SK-MEL-5 (cell line): ENCODE measurements at places on chromosomes 1 and 21. TPM values are rescaled to one million over a fixed set of nuclear protein-coding genes. Genes with fewer than 3 reads are reported as not detected.

The ACTN2 gene
- total RNA-seq = 0.98 and 2.7 TPM in 2 replicates

DNA sequence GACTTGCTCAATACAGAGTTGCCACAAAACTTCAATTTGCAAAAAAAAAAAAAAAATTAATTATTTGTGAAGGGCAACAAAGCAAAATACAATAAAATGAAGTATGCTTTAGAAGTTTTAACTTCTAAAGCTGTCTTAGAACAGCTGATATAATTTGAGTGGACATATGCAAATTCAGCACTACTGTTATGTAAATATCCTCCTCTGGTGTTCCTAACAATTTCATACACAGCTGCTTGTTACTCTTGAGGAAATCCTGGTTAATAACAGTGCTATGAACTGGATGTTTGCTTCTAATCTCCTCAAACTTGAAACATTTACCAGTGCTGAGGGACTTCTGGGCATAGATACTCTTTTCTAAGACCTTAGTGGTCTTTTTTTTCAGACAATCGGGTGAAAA lies 69.6 kb upstream of the COL24A1 start:
- DNase-seq = no peak

DNA sequence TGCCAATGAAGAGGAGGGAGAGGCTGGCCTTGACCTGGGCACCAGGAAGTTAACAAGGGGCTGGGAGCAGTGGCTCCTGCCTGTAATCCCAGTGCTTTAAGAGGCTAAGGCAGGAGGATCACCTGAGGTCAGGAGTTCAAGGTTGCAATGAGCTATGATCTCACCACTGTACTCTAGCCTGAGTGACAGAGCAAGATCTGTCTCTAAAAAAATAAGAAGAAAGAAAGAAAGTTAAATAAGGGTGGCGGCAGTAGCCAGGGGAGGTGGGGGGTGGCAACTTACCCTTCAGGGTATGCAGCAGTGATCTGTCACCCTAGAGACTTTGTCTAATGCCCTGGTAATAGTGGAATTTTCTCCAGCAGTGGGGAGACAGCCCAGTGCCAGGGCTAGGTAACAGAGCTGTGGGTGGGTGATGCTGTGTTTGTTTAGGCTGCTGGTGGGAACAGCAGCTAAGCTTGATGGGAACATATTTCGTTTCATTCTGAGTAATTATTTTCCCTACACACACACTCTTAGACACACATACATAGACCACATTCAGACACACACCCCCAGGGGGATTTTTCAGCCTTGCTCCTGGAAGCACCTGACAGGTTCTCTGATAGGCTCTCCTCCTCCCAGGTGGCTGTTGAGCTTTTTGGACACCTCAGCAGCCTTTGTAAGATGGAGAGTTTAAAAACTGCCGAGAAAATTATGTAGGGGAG lies 11.3 kb upstream of the SYT6 start:
- no peak for DNase-seq

- peak; percentile 24 for DNase-seq
Measured at GRCh38 chr1:27487966-27488884, 1.7 kb downstream of the WASF2 start.

DNA sequence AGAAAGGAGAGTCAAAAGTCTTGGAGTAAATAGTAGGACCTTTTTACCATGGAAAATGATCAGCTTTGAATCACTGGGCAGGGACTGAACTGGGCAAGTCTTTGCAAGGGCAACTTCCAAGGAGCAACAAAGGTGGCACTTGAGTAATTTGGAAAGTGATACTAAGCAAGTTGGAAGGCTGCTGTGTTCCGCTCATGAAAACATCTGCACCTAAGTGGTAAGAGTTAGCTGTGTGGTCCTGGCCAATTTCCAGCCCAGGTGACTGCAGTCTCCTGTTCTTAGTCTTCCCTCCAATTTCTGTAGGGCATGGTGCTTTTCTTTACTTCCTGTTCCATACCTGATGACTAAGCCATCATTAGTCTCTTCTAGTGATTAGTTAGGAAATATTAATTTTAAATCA lies 35.5 kb upstream of the PRDM2 start:
- no peak for DNase-seq

DNA sequence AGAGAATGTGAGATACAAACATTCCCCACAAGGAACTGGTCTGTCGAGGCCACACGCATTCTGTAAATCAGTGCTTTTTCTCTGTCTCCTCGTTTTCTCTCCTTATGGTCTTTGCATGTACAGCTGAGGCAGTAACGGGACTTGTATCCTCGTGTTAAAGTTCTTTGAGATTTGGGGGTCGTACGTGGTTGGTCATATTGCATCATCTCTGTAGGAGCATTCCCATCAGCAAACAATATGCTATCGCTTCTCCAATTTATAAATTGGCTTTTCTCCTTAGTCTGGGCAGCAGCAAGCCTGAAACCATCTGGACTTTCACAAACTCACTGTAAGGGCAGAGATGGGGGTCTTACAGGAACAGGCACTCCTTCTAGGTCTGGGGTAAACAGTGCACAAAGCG lies 13.0 kb upstream of the TRIM17 start:
- no peak for DNase-seq

The NEK2 gene
- 25.4 and 25.5 TPM in 2 replicates for total RNA-seq

GRCh38 chr21:26965907-26966581 lies 844 bp downstream of the ADAMTS5 start:
- no peak for DNase-seq

DNA sequence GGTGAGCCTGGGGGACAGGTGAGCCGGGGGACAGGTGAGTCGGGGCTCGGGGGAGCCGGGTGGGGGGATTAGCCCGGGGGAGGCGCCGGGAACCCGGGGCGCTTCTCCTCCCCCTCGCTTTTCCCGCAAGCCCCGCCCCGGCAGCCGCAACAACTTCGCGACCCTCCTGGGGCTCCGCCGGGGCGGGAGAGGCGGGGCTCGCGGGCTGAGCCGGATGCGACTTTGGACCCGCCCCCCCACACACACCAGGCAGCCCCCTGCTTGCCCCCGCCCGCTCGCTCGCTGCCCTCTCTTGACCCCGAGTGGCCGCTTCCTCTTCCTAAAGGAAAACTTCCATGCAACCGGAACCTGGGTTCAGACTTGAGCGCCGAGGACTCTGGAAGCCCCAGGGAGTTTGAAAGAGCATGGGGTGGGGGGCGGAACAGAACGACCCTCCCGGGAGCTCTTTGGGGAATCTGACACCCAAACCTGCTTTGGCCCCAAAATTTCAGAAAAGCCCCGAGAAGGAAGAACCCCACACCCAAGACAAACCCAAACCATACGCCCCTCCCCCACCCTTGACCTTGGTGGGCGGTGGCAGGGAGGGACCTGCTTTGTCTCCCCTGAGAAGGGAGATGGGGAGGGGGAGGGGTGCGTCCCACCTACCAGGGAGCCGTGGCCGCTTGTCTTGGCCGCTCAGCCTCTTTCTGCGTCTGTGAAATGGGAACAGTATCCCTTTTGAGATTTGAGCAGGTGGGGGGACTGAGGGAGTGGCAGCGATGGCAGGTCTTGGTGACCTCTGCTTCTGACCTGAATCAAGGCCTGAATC lies 550 bp downstream of the ARHGEF16 start:
- no peak for DNase-seq

The KAZN gene
- total RNA-seq = 6.5 and 7.0 TPM in 2 replicates
